ENCODE measurements at places on chromosomes 7 and 10. TPM values are rescaled to one million over a fixed set of nuclear protein-coding genes. Genes with fewer than 3 reads are reported as not detected.

OPN1SW gene
- not detected for total RNA-seq

GRCh38 chr7:10706875-10707493 is 266.7 kb upstream of the PHF14 start:
- no peak for DNase-seq

ZNF33B gene
- total RNA-seq = 20.9 TPM

GRCh38 chr7:150955519-150956394 is 22.4 kb downstream of the KCNH2 start:
- DNase-seq = no peak

- no peak for DNase-seq
Observed at GRCh38 chr7:7719236-7719635, 829 bp upstream of the RPA3 start.

STAMBPL1 gene
- total RNA-seq = 14.4 TPM

GRCh38 chr7:155858521-155859061 is 46.3 kb upstream of the SHH start:
- DNase-seq = peak; percentile 53

DNA sequence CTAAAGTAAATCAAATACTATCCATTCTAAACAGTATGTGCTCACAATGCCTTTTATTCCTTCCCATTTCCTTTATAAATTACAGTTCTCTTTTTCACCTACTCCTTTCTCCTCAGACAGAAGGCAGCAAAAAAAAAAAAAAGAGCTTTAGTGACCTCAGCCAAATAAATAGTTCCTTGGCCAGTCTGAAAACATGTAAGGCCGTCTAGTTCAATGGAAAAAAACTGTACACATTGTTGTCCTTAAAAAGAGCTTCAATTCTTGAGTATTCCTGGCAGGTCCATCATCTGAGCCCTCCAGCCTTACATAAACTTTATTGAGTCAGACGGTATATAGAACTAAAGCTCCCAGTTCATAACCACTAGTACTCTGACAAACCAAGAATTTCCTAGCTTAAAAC is 185.4 kb downstream of the CACNA2D1 start:
- DNase-seq = no peak

- no peak for DNase-seq
Observed at GRCh38 chr7:100763556-100764140, 30.3 kb downstream of the ZAN start.

DNA sequence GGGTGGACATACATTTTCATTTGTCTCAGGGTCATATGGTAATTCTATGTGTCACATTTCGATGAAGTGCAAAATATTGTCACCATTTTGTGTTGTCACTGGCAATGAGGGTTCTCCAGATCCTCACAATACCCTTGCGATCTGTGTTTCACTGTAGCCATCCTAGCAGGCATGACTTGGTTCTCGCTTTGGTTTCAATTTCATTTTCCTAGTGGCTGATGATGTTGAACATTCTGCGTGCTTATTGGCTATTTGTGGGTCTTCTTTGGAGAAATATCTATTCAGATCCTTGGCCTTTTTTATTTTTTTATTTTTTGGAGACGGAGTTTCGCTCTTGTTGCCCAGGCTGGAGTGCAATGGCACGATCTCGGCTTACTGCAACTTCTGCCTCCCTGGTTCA is 24.8 kb upstream of the MNX1 start:
- DNase-seq = no peak

DNA sequence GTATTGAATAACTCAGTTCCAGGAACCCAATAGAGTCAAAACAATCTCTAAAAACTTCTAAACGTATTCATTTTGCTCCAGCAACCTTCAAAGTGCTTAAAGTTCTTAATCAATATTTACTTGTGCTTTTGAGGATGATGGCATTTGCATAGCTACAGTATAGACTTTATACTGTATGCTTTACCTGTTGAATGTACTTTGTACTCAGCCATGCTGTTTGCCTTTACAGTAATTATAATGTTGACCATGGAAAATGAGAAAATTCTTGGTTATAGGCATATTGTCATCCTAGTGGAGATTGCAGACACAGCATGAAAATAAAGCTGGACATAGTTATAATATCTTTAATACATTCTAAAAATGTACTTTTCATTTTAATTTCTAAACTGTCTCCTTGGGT is 762.7 kb upstream of the PHF14 start:
- DNase-seq = no peak

DNA sequence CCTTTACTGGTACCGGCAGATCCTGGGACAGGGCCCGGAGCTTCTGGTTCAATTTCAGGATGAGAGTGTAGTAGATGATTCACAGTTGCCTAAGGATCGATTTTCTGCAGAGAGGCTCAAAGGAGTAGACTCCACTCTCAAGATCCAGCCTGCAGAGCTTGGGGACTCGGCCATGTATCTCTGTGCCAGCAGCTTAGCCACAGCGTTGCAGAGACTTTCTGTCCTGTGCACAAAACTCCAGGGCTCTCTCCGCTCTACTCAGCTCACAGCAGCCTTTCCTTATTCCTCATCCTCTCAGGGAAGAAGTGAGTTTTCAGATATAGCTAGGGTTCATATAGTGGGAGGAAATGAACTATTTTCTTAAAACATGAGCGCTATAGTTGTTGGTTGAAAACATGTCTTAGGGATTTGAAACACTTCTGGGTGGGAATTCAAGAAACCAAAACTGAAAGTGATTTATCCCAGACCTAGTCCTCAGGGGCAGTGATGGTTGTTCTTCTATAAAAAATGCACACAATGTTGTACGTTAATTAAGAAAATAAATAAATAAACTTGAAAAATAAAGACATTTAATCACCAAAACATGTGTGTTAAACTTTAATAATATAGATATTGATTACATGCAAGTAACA is 150.2 kb upstream of the PRSS58 start:
- no peak for DNase-seq

KCNH2 gene
- 0.70 TPM for total RNA-seq

- DNase-seq = no peak
Observed at GRCh38 chr7:152341039-152341913, 94.5 kb downstream of the KMT2C start.

DNA sequence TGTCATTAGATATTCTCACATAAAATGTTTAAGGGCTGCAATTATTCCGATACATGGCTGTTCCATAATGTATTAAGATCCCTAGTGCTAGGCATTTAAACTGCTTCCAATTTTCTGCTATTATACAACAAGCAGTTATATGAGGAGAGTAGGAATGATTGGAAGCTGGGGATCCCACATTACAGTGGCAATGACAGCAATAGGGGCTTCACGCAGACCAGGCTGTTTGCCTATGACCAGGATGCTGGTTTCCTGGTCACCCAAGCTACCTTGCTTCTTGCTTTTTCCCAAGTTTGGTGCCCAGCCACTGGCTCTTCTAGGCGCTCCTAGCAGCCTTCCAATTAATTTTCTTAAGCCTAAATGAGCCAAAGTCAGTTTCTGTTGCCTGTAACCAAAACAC is 39.3 kb downstream of the SMURF1 start:
- DNase-seq = no peak

Measured in suprapubic skin (tissue), 4 donors.